Stimulated activated CD8-positive, alpha-beta memory T cell treated with anti-CD3 and anti-CD28 coated beads, Interleukin-4, amount 100 ng/mL, for 1 hour (primary cell): ENCODE measurements at places on chromosomes 16 and 17.
A peak's percentile ranks its signal among the peaks of the same experiment; 100 is the strongest.

GRCh38 chr16:48378836-48379235 lies 6.4 kb downstream of the SIAH1 start:
- no peak for DNase-seq

- DNase-seq: no peak
Measured at GRCh38 chr17:57006040-57006439, 28.1 kb downstream of the SCPEP1 start.

DNA sequence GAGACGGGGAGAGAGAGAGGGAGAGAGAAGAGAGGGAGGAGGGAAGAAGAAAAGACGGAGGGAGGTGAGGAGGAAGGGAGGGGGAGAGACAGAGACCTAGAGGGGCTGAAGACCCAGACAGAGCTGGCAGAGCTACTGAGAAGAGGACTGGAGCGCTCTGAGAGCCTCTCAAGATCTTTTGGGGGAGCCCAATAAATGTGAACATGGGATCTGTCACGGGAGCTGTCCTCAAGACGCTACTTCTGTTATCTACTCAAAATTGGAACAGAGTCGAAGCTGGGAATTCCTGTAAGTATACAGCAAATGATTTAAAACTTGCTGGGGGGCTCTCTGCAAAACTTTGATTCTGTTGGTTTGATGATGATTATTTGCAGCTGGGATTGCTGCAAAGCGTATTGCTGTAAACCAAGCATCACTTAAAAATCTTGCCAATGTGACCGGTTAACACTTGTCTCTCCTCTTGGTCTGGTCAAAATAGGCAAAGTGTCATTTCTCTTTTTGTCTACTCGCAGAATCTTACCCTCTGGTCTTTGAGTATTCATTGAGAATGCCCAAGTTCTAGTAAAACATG lies 344 bp downstream of the CNTNAP4 start:
- DNase-seq: no peak

- no peak for DNase-seq
Measured at GRCh38 chr16:5575646-5576245, 478.2 kb upstream of the EEF2KMT start.

GRCh38 chr17:82051776-82052637 lies at the start of the genes GPS1 and RFNG:
Gene GPS1 (plus strand): TSS chr17:82051898. CDS start chr17:82051932, 34 bp downstream.
Gene RFNG (minus strand): TSS chr17:82051811. CDS start chr17:82051766, 45 bp downstream.
- peak; percentile 65 for DNase-seq
